ENCODE measurements at places on chromosomes 5 and 9.
A peak's percentile ranks its signal among the peaks of the same experiment; 100 is the strongest.

- DNase-seq: no peak
Measured at GRCh38 chr5:71883742-71884103, 164.6 kb downstream of the CARTPT start.

GRCh38 chr9:94150890-94151650, 66.8 kb downstream of the PTPDC1 start:
- no peak for DNase-seq

DNA sequence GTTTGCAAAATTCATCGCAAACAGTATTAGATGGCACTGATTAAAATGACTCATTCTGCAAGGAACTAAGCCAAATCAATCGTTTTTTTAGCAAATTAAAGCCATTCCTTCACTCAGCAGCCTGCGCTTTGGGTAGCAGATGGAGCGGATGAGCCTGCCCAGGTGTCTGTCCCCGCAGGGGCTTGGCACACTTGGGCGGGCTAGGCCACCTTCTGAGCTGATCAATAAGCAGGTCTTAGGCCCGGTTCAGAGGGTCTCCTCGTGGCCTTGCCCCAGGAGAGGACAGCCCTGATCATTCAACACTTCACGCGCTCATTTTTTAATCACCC, 78.0 kb upstream of the FCN1 start:
- no peak for DNase-seq

DNA sequence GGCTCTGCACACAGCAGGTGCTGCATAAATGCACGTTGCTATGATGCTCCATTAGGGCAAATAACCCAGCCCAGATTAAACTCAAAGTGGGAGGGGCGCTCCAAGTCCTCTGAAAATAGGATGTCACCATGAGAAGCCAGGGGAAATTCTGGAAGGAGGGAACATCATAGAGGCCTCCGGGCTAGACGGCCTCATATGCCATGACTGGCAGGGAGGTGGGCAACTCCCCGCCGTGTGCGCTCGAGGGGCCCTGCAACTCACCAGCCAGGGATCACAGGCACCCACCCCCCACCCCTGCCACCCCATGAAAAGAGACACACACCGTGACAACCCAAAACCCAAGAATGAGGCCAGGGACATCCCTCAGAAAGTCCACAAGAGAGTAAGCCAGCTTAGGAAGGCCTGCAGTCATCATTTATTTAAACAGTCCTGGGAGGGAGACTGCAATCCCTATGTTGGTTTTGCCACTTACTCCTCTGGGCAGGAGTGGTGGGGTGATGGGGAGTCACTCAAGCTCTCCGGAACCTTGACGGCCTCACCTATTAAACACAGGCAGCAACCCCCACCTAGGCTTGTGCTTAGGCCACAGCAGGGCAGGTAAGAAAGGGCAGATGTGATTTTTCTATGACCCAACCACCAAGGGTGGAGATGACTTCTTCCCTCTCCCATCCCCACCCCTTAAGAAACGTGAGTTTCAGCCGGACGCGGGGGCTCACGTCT, 4.0 kb downstream of the VAV2 start:
- DNase-seq: no peak

GRCh38 chr5:99258819-99259218, 330.0 kb upstream of the CHD1 start:
- DNase-seq: no peak

- DNase-seq: no peak
Measured at GRCh38 chr5:39775086-39775796, 350.5 kb upstream of the DAB2 start.

- no peak for DNase-seq
Measured at GRCh38 chr5:77937015-77937908, 161.1 kb upstream of the TBCA start.

DNA sequence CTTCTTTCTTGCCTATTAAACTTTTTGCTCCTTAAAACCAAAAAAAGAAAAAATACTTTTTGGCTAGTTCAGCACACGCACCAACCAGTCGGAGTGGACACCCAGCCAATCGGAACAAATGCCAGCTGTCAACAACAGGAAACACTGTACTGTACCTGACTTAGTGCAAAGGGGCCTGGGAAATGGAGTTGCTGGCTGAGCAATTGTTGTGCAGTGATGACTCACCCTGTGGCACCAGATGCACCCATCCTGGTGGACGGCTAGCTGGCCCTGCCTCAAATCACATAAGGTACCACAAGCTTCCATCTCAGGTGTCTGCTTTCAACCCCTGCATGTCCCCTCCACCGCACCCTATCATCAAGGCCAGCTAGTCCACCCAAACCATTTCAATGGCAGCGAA, 20.9 kb downstream of the FOXE1 start:
- no peak for DNase-seq

- DNase-seq: no peak
Measured at GRCh38 chr9:18786911-18787650, 245.9 kb downstream of the SAXO1 start.

- peak; percentile 32 for DNase-seq
Measured at GRCh38 chr5:36397901-36398536, 96.3 kb upstream of the RANBP3L start.

DNA sequence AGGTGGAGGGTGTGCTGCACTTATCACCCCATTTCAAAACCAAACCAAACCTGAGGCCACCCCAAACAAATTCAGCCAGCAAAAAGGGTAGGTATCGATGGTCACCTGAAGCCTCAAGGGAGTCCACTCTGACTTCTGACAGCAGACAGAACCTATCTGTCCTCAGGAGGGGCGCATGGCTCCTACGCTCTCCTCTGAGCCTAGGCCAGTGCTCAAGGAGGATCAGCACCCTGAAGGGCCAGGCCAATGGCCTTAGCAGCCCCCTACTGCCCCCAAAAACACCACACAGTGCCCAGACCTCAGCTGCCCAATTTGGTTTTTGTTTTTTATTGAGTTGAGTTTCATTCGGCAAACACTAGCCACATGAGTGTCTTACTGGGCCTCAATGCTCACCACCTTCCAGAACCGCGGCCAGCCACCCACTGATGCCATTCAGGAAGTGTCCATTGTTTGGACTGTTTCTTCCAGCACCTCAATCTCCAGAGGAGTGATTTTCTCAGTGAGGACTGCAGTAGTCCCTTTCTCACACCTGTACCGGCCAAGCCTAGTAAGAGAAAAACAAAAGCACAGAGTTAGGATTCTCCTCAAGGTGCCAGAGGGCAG, 62.0 kb downstream of the PSMB7 start:
- DNase-seq: no peak

DNA sequence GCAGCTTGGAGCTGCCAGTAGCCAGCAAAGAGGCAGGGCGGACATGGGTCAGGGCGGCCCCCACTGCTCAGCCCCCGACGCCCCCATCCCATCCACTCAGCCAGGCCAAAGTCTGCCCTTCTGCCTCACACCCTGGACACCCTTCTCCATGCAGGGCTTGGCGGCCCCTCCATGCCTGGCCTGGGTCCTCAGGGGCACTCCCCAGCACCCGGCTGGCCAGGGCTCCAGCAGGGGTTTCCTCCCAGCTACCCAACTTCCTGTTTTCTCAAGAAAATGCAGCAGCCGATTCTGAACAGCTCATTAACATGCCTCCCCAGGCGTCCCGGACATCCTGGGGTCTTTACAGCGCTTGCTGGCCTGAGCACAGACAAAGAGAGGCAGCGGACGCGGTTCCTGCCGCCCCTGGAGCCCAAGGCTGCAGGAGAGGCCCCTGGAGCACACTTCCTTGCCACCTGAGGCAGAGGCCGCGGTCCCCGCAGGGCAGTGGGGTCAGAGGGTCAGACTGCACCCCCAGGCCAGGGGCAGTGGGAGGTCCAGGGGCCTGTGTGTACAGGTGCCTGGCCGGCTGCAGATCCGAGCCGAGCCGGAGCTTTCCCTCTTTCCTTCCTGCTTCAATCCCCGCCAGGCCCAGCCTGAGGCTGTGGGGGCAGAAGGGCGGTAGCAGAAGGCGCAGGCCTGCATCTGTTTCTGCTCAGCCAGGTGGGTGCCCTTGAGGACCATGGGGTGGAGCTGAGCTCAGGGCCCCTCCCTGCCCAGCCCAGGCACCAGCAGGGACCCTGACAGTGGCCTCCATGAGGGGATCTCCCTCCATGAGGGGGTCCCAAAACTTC, 18.7 kb upstream of the NRARP start:
- DNase-seq: no peak

DNA sequence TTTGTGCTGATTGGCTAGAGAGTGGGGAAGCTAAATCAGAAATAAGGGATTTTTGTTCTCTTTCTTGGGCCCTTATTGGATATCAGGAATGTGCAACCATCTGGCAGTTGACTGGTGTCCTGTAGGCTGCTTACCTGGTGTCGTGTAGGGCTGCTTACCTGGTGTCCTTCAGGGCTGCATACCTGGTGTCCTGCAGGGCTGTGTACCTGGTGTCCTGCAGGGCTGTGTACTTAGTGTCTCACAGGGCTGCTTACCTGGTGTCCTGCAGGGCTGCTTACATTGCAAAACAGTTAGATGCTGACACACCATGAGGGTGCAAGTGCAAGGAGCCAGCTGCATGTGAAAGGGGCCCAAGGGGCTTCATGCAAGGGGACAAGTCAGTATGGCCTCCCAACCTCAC, 249.3 kb downstream of the ICE1 start:
- DNase-seq: no peak

DNA sequence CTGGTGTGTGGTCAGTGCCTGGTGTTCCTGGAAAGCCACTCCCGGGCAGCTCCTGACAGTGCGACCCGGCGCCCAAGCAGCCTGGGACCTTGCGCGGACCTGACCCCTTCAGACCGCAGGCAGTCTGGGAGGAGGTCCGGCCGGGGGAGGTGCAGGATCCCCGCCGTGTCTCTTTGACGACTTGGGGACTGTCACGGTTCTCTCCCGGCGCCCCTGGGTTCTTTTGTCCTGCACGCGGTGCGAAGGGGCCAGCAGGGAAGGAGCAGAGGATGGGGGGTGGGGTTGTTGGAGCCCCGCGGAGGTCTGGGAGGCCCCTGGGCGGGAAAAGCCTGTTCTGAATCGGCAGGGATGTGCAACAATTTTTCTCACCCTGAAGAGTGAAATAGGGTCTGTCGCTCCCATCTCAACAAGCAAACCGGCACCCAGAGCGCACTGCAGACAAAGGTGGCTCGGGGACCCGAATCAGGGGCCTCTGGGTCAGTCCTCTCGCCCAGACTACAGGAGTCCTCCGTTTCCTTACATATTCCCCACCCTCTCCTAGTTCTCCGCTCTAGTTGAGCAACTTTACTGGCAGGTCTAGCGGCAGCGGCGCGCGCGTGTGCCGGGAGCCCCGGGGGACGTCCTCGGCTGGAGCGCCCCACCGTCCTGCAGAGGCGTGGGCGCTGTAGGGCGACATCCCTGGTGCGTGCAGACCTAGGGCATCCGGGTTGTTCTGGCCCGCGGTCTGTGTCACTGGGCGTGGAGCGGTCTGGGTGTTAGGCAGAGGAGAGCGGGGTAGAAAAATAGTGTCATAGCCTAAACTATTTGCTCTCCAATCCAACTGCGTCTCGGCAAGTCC, 1.2 kb downstream of the VCAN start:
- DNase-seq: no peak

GRCh38 chr9:21854594-21854993, 52.2 kb downstream of the MTAP start:
- no peak for DNase-seq

- peak; percentile 37 for DNase-seq
Measured at GRCh38 chr5:143177263-143177983, 226.1 kb downstream of the NR3C1 start.

DNA sequence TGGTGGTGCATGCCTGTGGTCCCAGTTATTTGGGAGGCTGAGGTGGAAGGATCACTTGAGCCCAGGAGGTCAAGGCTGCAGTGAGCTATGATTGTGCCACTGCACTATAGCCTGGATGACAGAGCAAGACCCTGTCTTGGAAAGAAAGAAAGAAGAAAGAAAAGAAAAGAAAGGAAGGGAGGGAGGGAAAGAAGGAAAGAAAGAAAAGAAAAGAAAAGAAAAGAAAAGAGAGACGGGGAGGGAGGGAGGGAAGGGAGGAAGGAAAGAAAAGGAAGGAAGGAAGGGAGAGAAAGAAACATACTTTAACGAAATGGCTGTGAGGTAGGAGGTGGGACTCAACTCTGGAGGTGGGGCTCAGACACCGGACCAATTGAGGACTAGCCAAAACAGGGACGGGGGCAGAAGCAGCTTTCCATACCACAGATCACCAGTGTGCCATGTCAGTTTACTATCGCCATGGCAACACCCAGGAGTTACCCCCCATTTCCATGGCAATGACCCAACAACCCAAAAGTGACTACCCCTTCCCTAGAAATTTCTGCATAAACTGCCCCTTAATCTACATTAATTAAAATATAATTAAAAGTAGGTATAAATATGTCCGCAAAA, 21.3 kb downstream of the PTGES start:
- DNase-seq: no peak

GRCh38 chr9:122374885-122375420, 4.1 kb downstream of the PTGS1 start:
- no peak for DNase-seq

DNA sequence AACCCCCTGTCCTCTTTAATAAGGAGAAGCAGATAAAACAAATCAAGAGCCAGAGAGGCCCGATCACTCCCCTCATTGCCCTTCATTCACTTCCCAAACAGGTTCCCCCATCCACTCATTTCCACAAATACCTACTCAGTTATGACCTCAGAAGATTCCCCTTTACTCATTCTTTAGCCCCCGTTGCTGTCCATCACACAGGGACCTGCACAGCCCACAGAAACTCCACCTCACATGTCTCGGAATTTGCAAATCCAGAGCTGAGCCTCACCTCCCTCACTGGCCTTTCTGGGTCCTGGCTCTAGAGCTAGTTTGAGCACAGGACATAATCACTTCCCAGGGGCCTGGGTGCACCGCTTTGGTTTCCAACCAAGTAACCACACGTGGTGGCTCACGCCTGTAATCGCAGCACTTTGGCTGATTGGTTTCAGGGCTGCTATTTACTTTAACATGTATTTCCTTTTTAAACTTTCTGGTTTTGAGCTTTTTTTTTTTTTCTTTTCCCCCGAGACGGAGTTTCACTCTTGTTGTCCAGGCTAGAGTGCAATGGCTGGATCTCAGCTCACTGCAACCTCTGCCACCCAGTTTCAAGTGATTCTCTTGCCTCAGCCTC, 17.8 kb downstream of the ATP6V0E1 start:
- no peak for DNase-seq

- DNase-seq: no peak
Measured at GRCh38 chr5:17358031-17358430, 140.0 kb upstream of the TAF11L2 start.
